ENCODE measurements at places on chromosomes 16 and 17. TPM values are rescaled to one million over a fixed set of nuclear protein-coding genes. Genes with fewer than 3 reads are reported as not detected.

DNA sequence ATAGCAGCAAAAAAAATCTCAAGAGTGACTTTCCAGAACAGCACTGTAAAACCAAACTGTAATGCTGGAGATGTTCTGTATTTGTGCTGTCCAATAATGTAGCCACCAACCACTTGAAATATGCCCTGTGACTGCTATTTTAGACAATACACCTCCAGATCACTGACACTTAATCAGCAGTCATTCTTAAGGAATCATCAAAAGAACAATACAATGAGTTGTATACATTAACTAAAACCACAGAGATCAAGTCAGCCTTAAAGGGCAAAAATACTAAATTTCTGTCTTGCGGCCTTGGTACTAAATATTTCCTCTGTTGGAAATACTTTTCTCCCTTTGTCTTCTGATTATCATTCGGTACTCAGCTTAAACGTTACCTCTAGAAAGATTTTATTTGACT is 33.6 kb upstream of the ANKFY1 start:
- DNase-seq: no peak

GRCh38 chr17:76150712-76151622 is 9.9 kb upstream of the FOXJ1 start:
- DNase-seq: no peak

DNA sequence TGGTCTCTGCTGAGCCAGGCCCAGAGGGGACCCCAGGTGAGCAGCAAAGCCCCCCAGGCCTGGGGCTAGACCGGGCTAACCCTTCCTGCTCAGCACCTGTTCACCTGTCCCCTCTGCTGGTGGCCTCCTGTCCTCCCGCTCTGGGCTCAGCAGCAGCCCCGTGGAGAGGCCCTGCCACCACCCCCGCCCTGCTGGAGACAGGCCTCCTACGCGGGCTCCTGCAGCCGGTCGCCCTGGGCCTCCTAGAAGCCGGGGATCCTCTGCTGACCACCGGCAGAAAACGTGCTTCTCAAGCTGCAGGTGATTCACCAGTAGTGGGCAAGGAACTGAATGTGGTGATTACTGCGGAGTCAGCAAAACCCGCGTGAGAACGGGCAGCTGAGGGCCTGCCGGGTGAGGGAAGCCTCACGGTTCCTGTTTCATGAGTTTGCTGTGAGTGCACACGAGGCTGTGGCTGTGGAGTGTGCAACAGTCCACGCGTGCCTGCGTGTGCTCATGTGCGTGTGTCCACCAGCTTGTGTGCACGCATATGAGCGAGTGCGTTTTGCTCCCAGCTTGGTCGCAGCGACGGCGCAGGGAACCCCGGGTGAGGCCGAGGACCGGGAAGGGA is 792 bp downstream of the SECTM1 start:
- DNase-seq: no peak

DNA sequence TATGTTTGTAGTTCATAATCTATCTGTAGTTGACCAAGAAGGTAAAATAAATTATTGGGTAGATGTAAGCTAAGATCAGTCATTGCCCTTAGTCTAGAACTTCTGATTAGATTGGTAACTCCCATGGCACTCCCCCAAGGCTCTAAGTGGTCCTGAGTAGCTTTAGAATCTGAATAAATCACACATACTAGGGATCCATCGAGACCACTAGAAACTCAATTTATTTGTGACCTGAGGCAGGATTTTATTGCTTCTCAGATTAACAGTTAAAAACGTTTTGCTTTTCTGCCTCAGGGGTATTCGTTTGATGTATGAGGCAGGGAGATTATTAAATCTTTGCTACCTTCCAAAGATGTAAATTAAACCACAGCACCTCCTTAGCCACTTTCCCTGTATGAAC is 24.9 kb downstream of the CMTR2 start:
- no peak for DNase-seq

GRCh38 chr17:35052780-35053179 is 10.7 kb downstream of the RFFL start:
- DNase-seq: no peak

- DNase-seq: no peak
Observed at GRCh38 chr17:42678951-42679491, 2.2 kb upstream of the PLEKHH3 start.

The MAP2K6 gene
- 8.8 TPM for total RNA-seq

The CCT6B gene
- 1.8 TPM for total RNA-seq

The EPX gene
- total RNA-seq: not detected

The PYDC1 gene
- total RNA-seq: not detected

The LRRC37A3 gene
- 7.2 TPM for total RNA-seq

Measured in glomerular endothelial cell (primary cell).